Motor neuron (in vitro differentiated cells): ENCODE measurements at places on chromosomes 3 and 15. TPM values are rescaled to one million over a fixed set of nuclear protein-coding genes. Genes with fewer than 3 reads are reported as not detected.

STAB1 gene
- 0.25 and 0.87 TPM in 2 replicates for total RNA-seq

TMEM44 gene
- total RNA-seq, result 8.7 and 9.5 TPM in 2 replicates

DNA sequence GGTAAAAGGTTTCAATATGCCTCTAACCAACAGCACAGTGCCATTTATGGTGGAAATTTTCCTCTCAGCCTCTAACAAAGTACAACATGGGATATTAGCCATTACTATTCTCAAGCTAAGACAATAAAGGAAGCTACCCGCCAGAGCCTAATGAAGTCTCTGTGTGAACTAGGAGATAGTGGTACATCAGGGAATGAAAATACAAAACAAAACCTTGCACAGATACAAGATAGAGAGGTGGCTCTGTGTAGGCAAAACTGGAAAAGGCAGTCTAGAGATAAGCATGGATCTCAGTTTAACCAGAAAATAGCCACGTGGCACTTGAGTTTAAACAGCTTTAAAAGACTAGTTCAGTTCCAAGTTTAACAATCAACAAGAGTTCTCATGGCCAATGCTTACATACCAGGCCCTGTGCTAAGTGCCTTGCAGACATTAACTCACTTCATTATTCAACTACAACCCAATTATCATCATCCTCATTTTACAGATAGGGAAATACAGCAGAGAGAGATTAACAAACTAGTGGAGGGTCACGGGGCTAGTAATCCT, 279.3 kb downstream of the IGSF11 start:
- ATAC-seq, result no peak

GRCh38 chr3:72320955-72321303, 527.3 kb downstream of the SHQ1 start:
- ATAC-seq, result no peak

DNA sequence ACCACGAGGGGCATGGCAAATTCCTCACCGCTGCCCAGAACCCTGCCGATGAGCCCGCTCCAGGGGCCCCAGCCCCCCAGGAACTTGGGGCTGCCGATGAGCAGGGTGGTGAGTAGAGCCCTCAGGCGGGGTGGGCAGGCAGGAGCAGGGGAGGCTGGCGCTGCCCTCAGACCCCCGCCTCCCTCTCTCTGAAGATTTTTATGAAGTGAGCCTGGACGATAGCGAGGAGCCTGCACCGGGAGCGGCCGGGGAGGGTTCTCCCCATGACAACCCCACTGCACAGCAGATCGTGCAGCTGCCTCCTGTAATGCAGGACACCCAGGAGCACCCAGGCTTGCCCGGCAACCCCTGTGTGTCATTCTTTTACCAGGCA, 56.7 kb upstream of the UBE2Q2 start:
- no peak for ATAC-seq
